Cortex of kidney (tissue), 1 donor: ENCODE measurements at places on chromosomes 7 and 10.

- no peak for DNase-seq
Observed at GRCh38 chr7:101724957-101725356, 92.5 kb upstream of the CUX1 start.

GRCh38 chr7:56007891-56008290 lies 43.4 kb downstream of the PSPH start:
- DNase-seq = no peak

DNA sequence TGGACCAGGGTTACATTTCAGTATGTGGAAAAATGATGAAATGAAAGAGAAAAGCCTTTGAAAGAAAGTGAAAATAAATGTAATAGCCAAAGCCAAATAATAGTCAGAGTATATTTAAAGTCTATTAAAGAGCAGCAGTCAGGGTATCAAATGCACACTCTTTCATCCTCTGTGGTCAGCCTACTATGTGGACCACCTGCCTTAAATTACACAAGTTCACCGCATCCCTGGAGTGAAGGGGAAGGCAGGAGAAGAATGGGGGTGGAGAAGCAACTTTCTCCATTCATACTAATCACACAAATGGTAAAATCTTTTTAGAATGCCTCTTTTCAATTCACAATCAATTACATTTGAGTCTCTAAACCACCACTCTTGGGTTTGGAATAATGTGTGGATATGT lies 16.0 kb downstream of the TWIST1 start:
- DNase-seq = no peak

- DNase-seq = no peak
Observed at GRCh38 chr7:28060371-28060950, 120.1 kb downstream of the JAZF1 start.

DNA sequence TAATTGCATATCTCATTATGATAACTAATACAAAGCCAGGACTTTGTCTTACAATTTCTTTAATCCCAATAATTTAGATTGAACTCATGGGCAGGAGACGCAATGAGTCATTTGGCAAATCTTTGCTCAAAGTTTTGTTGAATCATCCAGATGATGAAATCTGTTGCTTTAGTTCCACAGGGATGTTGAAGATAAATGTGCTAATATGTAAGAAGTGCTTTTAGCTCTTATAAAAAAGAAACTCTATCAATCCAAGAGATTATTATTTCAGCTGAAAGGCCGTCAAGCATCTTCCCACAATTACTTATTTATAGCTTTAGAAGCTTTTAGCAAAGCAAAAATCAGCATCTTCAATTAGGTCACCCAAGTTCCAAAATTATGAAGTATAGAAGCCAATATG lies 36.8 kb upstream of the ANK3 start:
- no peak for DNase-seq

DNA sequence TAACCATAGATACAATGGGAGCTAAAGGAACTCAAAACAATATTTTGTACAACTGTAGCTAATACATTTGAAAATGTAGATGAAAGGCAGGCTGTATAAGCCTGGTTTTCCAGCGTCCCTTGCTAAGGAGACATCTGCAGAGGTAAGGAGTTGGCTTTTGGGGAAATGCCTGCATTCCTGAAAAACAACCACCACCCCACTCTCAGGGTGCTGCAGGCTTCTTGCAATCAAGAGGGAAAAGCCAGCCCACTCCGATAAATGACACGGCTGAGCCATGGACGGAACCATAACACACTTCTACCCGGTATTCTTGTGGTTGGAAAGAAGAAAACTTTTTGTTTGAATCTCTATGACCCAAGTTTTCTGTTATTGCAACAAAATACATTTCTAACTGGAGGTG lies 200.3 kb downstream of the TEX36 start:
- no peak for DNase-seq

GRCh38 chr7:88312061-88312663 lies 5.5 kb upstream of the STEAP4 start:
- DNase-seq = no peak

DNA sequence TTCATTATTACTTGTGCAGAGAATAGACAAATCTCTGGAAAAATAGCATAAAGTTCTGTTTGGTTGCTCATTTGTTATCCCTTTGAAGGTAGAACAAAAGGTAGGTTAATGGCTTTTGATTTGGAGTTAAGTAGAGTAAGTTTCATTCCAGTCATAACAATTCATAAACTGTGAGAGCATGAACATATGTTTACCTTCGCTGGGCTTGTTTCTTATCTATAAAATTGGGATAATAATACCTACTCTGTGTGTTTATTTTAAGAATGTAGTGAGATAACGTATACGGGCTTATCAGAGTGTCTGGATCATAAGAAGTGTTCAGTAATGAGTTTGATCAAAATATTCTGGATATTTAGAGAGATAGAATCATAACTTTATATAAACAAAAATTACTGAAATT lies 155.4 kb downstream of the SEMA3D start:
- DNase-seq = no peak

DNA sequence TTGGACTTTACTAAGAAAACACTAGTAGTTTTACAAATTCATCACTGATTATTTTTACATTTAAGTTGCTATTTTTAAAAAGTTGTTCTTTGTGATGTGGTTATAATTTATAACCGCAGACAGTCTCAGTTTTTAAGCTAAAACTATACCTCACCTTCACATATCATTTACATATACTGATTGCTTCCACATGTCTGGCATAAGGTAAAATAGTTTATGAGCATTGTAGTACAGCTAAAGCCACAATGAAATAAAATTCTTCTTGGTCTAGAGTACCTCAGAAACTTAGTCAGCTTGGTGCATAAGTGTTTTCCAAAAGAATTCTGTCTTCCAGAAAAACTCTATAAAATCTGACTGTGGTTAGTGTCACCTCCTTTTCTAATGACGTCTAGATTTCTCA lies 13.0 kb downstream of the SEMA3A start:
- no peak for DNase-seq

GRCh38 chr10:114375047-114375446 lies 29.3 kb downstream of the AFAP1L2 start:
- DNase-seq = no peak

- no peak for DNase-seq
Observed at GRCh38 chr10:100828738-100829096, 83.3 kb downstream of the PAX2 start.

GRCh38 chr7:37921876-37922275 lies 1.4 kb downstream of the EPDR1 start:
- no peak for DNase-seq

GRCh38 chr7:155834486-155835048 lies 22.3 kb upstream of the SHH start:
- DNase-seq = no peak

- no peak for DNase-seq
Observed at GRCh38 chr10:75606203-75606779, 174.9 kb downstream of the LRMDA start.

DNA sequence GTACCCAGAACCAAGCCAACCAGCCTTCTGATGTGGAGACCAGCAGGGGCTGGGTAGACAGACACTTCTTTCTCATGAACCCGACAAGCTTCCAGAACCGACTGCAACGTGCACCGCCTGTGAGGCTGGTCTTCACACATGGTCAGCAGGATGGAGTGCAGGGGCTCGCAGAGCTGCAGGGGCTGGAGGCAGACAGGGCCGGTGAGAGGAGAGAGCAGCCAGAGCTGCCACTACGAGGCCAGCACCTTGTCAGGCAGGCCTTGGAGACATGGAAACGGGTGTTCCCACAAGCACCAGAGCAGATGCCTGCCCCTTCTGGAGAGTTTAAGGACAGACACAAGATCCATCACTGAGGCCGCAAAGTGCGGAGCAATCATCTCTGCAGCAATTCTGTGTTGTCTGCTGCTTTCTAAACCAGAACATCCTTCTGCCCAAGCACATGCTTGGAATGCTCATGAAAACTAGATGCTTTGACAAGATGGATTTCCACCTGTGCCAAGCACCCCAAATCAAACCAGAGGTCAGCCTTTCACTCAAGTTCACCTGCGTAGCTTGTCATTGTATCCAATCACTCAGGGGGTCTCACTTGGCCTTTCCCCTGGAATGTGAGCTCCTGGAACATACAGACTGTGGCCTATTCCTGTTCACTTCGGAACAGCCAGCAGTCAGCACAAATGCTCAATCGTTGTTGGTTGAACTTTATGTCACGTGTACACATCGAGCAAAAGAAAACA lies 32.2 kb downstream of the FRMPD2 start:
- DNase-seq = no peak

- no peak for DNase-seq
Observed at GRCh38 chr10:87575851-87576250, 71.2 kb downstream of the MINPP1 start.

GRCh38 chr7:128997181-128997580 lies 57.7 kb downstream of the TNPO3 start:
- DNase-seq = no peak

DNA sequence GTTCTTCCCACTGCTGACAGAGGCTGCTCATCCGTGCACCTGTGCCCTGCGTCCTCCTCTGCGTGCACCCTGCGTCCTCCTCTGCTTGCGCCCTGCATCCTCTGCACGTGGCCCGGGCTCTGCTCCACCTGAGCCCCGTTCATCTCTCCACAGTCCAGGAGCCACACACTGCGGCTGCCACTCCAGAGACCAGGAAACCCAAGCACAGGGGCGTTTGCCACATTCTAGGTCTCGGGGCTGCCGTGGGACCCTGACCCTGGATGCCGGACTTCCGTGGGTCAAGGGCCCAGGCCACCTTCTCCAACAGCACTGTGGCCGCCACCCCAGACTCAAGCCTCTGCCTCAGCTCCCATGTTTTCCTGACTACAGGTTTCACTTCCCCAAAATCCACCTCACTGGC lies 460.4 kb downstream of the PTPRN2 start:
- no peak for DNase-seq

GRCh38 chr7:68109299-68109698 lies 1112.7 kb downstream of the TYW1 start:
- no peak for DNase-seq

- DNase-seq = no peak
Observed at GRCh38 chr7:76225379-76225778, 23.7 kb downstream of the SRRM3 start.

DNA sequence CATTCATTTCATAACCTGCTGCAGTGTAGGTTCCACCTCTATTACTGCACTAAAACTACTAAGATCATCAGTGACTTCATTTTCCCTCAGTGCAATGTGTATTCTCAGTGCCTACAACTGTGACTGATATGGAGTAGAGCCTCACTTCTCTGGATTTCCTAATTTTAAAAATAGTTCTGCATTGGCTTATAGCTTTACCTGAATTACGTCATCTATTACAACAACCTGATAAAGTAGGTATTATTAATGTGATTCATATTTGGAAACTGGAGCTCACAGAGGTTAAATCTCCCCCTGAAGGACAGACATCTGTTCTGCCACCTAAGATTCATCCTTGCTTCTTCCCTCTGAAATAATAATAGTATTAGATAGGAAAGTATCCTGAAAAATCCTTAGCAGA lies 70.9 kb upstream of the NOBOX start:
- no peak for DNase-seq

GRCh38 chr7:102129636-102130370 lies 156.9 kb upstream of the SH2B2 start:
- DNase-seq = no peak

DNA sequence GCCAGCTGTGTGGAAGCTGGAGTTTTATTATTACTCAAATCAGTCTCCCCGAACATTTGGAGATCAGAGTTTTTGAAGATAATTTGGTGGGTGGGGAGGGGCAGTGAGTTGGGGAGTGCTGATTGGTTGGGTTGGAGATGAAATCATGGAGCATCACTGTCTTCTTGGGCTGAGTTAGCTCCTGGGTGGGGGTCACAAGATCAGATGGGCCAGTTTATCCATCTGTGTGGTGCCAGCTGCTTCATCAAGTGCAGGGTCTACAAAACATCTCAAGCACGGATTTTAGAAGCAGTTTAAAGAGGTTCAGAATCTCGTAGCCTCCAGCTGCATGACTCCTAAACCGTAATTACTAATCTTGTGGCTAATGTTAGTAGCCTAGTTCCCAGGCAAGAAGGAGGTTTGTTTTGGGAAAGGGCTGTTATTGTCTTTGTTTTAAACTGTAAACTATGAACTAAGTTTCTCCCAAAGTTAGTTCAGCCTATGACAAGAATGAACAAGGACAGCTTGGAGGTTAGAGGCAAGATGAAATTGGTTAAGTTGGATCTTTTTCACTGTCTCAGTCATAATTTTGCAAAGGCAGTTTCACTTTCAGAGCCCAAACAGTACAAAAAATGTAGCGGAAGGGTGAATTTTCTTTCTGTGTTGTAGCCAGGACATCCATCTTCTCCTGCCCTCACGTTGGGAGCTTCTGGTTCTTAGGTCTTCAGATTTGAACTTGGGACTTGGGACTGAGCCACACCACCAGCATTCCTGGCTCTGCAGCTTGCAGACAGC lies 43.1 kb downstream of the KLF6 start:
- no peak for DNase-seq

GRCh38 chr10:101880232-101880573 lies 36.6 kb upstream of the KCNIP2 start:
- no peak for DNase-seq

GRCh38 chr7:84191842-84192241 lies 2.7 kb downstream of the SEMA3A start:
- DNase-seq = no peak

DNA sequence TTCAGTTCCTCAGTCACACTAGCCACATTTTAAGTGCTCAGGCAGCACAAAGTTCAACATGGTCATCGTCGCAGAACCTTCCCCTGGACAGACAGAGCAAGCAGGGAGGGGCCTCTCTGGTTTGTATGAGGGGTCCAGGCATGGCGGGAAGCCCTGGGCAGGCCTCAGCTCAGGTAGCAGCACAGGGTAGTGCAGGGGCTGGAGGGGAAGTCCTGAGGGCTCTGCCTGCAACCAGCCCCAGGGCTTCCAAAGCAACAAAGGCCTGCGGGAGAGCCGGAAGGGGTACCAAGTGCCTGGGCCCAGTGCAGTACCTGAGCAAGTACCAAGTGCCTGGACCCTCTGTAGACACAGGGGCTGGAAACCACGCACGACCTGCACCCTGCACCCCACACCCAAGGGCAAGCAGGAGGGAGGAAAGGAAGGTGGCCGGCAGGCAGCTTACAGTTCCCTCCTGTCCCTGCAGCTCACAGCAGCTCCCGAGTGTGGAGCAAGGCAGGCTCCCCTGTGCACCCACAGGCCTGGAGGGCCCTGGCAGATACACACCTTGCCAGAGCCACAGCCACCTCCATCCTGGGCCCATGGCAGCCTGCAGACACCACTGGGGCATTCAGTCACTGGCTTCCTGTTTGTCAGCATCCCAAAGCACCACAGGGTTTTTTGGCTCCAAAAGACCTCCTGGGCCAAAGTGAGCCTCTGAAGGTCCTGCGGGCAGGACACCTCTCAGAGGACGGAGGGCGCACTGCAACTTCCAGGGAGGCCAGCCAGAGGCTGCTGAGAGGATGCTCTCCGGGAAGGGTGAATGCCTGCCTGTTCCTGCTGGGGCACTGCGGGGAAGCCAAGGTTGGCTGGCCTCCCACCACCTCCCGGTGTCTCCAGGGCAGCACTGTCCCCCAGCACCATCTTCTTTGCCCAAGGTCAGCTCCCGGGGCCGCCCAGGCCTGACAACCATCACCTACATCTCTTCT lies 6.5 kb upstream of the RET start:
- no peak for DNase-seq

GRCh38 chr10:14350006-14350405 lies 19.3 kb upstream of the FRMD4A start:
- DNase-seq = no peak

- no peak for DNase-seq
Observed at GRCh38 chr10:4331150-4331549, 494.9 kb upstream of the AKR1E2 start.
